A549 treated with DMSO at 1 μM for 4 hours (cell line): ENCODE measurements at places on chromosomes 6 and 20. TPM values are rescaled to one million over a fixed set of nuclear protein-coding genes. Genes with fewer than 3 reads are reported as not detected.

FHL5 gene
- total RNA-seq, result not detected in 5 replicates

SLC22A7 gene
- not detected in 5 replicates for total RNA-seq

C6orf89 gene
- 15.5 to 20.5 TPM (median 18.5 TPM) in 5 replicates for total RNA-seq

COL19A1 gene
- not detected in 5 replicates for total RNA-seq

TSHZ2 gene
- not detected in 5 replicates for total RNA-seq

OOEP gene
- total RNA-seq, result not detected in 5 replicates

GRM1 gene
- total RNA-seq, result 0.02 to 0.04 TPM (median 0.03 TPM) in 4 of 5 replicates, not detected in the other

PBOV1 gene
- not detected in 5 replicates for total RNA-seq

CEP57L1 gene
- total RNA-seq, result 6.9 to 10.6 TPM (median 8.4 TPM) in 5 replicates

PRKN gene
- total RNA-seq, result 0.05 to 0.29 TPM in 2 of 5 replicates, not detected in the others

HCK gene
- 0.03 to 0.11 TPM (median 0.09 TPM) in 3 of 5 replicates, not detected in the others for total RNA-seq

LCA5 gene
- 0.59 to 1.3 TPM (median 1.0 TPM) in 5 replicates for total RNA-seq

ROMO1 gene
- total RNA-seq, result 323 to 402 TPM (median 335 TPM) in 5 replicates

FAM162B gene
- 0.08 TPM in 1 of 5 replicates, not detected in the others for total RNA-seq

TREM2 gene
- 0.09 TPM in 1 of 5 replicates, not detected in the others for total RNA-seq

NKAIN2 gene
- total RNA-seq, result not detected in 5 replicates

ASIP gene
- total RNA-seq, result not detected in 5 replicates

RBL1 gene
- 9.3 to 12.6 TPM (median 11.5 TPM) in 5 replicates for total RNA-seq

LY6G6C gene
- 0.12 to 0.20 TPM in 2 of 5 replicates, not detected in the others for total RNA-seq

TCF15 gene
- total RNA-seq, result not detected in 5 replicates

DSP gene
- total RNA-seq, result 36.4 to 56.3 TPM (median 50.0 TPM) in 5 replicates

IPCEF1 gene
- 0.02 to 0.03 TPM in 2 of 5 replicates, not detected in the others for total RNA-seq

BTNL2 gene
- not detected in 5 replicates for total RNA-seq

SNAP91 gene
- total RNA-seq, result 0.11 to 0.45 TPM (median 0.13 TPM) in 5 replicates

GABRR1 gene
- not detected in 5 replicates for total RNA-seq

SMPD2 gene
- 11.2 to 16.5 TPM (median 15.6 TPM) in 5 replicates for total RNA-seq

SKIC2 gene
- total RNA-seq, result 22.6 to 27.8 TPM (median 24.2 TPM) in 5 replicates

CLIC5 gene
- not detected in 5 replicates for total RNA-seq

NSFL1C gene
- 120 to 154 TPM (median 125 TPM) in 5 replicates for total RNA-seq

SPO11 gene
- not detected in 5 replicates for total RNA-seq

HLA-DQA1 gene
- total RNA-seq, result not detected in 5 replicates

ZSCAN23 gene
- total RNA-seq, result not detected in 5 replicates

RING1 gene
- total RNA-seq, result 20.4 to 27.4 TPM (median 26.6 TPM) in 5 replicates

RIPOR3 gene
- total RNA-seq, result 0.06 TPM in 1 of 5 replicates, not detected in the others

FBXL4 gene
- 5.4 to 9.3 TPM (median 7.1 TPM) in 5 replicates for total RNA-seq

KCNS1 gene
- total RNA-seq, result not detected in 5 replicates

RFX6 gene
- not detected in 5 replicates for total RNA-seq

MYBL2 gene
- 72.5 to 89.3 TPM (median 78.9 TPM) in 5 replicates for total RNA-seq

ADGRF5 gene
- total RNA-seq, result not detected in 5 replicates
